ENCODE measurements at places on chromosomes 6 and 20.

DNA sequence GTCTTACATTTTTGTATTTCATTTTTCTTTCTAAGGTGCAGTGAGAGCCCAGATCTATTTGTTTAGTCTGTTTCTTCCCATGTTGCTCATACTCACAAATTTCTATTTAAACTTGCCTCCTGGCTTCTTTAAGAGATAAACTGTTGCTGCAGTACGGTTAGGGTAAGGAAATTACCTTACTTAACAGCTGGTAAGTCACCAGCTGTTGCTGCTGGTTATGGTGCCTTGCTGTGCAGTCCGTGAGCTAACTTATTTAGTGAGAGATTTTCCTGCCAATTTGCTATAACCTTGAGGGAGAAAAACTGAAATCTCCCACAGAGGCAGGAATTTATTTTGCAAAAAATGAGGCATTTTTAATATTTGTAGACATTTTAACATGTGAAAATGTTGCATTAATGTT, 261.0 kb downstream of the UST start:
- no peak for DNase-seq

DNA sequence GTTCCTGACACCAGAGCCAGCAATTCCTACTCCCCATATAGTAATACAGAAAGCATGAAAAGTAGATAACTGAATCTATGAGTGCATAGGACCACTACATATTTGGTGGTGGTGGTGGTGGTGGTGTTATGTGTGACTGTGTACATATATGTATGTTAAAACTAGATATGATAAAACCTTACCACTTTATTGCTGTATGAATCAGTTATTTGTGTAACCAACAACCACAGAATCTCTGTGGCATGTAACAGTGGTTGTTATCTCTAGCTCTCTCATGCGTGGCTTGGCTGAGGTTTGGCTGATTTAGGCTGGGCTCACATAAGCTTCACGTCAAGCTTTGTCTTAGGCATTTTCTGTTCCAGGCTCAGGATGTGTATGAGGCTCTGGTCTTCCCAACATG, 55.7 kb downstream of the PLCB1 start:
- no peak for DNase-seq

GRCh38 chr20:18276821-18277220, 11.5 kb upstream of the ZNF133 start:
- DNase-seq: no peak

- DNase-seq: peak; percentile 3
Observed at GRCh38 chr6:34196116-34196832, 40.4 kb upstream of the HMGA1 start.

DNA sequence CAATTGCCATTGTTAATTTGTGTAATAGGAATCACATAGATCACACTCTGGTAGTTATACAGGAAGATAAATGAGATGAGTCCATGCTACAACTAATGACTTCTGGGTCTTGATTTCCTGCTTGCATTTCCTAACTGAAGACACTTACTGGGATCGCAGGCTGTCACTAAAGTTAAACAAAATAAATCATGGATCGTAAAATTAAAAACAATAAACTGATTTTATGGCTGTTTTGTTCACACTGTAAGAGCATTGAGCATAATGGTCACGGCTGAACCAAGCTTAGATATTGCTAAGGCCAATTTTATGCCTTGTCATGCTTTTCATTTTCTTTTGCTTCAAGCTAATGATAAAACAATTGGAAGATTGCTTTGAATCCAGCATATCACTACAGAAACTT, 332.5 kb upstream of the CITED2 start:
- no peak for DNase-seq

DNA sequence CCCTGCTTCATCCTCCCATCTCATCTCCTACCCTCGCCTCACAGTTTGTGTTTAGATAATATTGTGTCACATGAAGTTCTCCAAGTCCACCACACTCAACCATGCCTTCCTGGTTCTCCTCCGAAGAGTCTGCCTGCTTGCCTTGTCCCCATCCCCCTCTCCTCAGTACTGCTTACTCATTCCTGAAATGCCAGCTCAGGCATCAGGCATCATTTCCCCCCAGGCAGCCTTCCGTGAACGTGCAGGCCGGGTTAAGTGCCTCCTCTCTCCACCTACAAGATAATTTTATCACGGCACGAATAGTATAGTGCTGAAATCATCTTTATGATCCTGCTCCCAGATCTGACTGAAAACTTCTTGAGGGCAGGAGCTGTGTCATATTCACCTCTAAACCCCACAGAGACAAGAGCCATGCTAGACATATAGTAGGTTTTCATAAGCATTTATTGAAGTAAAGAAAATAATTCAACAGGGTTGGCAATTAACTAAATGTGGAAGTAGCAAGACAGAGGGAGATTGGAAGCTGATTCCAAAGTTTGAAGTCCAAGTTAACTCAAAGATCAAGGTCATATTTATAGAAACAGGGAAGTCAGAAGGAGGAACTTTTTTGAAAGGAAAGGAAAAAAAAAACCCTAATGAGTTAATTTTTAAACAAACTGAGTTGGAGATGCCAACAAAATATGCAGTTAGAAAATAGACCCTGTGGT, 48.7 kb upstream of the BMP2 start:
- no peak for DNase-seq

- no peak for DNase-seq
Observed at GRCh38 chr20:62212299-62212698, 7.8 kb downstream of the HRH3 start.

DNA sequence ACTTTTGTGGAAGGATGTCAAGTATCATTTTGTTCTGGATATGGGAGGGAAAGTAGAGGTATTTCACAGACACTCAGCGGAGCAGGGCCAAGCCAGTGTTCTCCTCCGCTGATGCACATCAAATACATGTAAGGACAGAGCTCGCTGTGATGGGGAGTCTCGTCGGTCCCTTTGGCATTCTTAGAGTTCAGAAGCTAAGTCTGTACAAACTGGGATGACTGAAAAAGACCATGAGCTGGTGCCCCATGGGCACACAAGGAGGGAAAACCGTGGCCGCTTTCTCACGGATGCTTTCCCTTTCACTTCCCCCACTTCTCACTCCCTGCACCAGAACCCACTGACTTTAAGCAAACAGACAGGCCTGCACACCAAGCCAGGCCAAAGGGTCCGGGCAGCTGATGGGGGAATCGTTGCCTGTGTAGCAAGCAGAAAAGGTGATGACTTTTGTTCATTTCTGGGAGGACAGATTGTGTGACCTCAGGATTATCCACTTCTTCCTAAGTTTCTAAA, 27.7 kb upstream of the MPC1 start:
- DNase-seq: no peak

DNA sequence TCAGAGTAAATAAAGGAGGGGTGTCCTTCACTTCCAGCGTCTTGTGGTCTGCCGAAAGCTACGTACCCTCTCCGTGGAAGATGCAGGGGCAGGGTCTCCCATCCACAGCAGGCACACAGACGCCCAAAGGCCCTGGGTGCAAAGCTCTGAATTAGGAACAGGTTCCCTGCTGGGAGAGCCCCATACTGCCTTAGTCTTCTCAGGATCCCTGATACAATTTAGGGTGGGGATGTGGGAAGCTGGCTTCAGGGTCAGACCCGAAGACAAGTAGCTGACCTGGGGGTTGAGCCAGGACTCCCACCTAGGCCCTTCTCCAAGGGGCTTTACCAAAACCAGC, 74.1 kb downstream of the TTLL2 start:
- DNase-seq: no peak
